ENCODE measurements at places on chromosomes 1 and 21.

DNA sequence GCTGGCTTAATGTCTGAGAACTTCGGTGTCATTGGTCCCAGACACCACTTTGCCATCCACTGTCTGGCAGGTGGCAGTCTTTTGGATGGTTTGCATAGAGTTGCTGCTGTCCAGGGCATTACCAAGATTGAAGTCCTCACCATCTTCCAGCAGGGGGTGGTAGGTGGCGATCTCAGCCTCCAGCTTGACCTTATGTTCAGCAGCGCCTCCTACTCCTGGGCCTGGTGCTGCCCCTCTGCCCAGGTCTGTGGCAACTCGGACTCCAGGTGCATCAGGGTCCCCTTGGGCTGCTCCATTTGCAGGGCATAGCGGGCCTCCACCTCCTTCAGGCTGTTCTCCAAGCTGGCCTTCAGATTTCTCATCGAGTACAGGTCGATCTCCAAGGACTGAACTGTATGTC is 573.3 kb upstream of the NCAM2 start:
- DNase-seq, result no peak

DNA sequence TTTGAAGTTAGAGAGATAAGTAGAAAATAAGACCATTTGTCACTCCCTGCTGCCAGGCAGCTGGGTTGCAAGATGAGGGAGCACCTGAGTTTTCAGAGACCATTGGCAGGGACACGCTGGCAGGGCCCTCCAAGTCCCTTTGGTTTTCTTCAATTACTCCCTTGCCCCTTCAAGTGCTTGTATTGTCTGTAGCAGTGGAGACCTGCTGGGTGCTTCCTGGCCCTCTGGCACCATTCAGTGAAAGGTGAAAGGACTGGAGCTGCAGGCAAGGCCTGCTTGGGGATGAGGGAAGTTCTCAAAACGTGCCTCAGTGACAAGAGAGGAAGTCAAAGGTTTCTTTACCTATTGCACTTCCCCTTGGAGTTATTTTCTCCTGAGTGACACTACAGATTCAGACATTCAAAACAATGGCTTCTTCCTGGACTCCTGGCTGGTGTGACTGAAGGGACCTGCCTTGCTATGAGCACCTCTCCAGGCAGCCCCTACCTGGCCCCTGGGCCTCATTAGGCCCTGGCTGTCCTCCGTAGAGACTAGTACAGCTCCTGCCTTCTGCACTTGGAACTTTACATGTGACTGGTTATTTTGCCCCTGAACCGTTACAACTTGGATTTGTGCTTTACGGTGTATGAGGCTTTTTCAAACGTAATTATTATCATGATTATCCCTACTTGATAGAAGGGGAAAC is 100.1 kb downstream of the C1orf21 start:
- DNase-seq, result no peak

DNA sequence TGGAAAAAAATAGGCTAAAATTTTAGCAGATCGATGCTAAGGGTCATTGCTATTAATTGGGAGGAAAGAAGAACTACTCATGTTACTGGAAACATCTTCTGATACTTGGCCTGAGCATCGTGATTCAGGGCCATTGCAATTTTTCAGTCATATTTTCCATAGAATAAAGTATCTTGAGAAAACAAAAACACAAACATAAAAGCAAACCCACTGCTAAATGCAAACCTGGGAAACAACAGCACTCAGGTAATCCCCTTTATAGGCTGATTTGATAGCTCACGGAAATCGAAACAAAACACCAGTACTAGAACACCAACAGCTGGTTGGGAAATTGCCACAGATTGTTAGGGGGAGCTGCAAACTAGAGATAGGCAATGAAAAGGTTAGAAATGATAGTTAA is 172.9 kb upstream of the ESRRG start:
- peak; percentile 28 for DNase-seq

DNA sequence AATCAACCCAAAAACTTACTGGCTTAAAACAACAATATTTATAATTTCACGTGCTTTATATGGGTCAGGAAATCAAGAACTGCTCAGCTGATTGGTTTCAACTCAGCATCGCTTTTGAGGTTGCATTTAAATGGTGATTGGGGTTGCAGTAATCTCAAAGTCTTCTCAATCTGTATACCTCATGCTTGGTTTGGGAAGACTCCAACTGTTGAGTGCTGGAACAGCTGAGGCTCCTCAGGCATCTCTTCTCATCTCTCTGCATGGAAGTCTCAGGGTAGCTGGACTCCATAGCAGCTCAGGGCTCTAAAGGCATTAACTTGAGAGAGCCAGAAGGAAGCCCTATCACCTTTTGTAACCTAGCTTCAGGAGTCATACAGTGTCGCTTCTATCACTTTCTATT is 35.1 kb downstream of the AK5 start:
- DNase-seq, result no peak

DNA sequence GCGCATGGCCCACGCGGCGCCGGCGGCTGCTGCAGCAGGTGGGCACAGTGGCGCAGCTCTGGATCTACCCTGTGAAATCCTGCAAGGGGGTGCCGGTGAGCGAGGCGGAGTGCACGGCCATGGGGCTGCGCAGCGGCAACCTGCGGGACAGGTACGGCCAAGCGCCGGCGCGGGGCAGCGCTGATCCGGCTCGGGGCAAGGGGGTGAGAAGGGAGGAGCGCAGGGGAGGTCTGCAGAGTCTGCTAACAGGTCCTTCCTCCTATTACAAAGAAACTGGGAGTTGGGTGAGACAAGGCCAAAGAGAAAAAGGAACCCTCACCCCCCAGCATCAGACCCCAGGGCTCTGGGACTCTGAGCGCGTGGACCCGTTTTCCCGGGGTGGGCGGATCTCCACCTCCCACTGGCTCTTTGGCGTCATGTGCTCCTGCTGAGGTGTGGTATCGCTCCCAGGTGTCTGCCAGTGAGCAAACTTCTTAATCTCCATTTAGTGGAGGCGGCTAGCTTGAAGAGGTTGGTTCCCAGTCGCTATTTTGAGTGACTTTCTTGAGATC is 431 bp downstream of the MTARC1 start:
- DNase-seq, result peak; percentile 57

DNA sequence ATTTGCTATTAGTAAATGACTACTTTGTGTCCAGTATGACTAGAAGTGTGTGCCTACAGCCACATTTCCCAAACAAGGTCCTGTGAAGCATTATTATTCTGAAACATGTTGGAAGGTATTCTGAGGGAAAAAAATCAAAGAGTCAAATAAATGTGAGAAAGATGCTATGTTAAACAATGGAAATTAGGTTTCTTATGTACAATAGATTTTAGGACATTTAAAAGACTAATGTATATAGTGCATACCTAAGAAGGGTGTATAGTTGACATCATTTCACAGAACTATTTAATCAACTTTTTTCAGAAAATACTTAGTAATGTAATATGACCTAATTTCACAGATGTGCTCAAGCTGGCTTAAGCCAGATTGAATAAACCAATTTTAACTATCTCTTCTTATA is 582.5 kb downstream of the USP25 start:
- DNase-seq, result no peak

DNA sequence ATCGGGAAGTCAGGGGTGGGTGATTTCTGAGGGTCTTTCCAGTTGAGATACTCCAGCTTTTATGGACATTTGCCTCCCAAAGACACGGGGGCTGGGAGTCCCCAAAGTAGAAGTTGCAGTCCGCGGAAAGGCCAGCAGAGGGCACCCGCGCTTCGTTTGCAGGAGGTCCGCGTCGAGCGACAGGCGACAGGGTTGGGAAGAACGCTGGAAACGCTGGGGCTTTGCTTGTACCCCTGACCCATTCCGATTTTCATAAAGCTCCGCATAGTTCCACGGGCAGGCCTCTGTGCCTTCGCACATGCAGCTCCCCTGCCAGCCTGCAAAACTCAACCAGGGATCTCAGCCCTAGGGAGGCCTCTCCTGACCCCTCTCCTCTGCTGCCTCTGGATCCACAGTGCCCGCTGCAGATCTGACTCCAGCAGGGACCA is 44.2 kb upstream of the LAPTM5 start:
- DNase-seq, result peak; percentile 63

Measured in NCI-H2171 (cell line).